Posterior vena cava (tissue), 2 donors: ENCODE measurements at places on chromosomes 2 and 18. TPM values are rescaled to one million over a fixed set of nuclear protein-coding genes. Genes with fewer than 3 reads are reported as not detected.

DNA sequence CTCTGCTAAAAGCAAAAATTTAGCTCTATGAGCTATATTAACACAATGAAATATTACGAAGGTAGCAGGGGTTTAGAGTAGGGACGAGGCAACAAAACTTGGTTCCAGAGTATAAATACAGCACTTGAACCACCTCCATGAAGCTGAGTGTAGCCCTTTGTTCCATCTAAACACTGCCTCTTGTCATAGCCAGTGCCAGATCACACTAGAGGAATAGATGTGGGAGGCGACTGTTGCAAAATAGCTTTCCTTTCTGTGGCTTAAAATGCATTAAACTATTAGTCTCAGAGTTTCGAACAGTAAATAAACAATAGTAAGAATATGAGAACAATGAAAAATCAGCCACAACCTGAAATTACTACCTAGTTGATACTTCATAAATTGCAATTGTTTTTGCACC, 29.8 kb downstream of the PIEZO2 start:
- DNase-seq: no peak

- no peak for DNase-seq
Observed at GRCh38 chr2:19178175-19178574, 180.2 kb downstream of the OSR1 start.

DNA sequence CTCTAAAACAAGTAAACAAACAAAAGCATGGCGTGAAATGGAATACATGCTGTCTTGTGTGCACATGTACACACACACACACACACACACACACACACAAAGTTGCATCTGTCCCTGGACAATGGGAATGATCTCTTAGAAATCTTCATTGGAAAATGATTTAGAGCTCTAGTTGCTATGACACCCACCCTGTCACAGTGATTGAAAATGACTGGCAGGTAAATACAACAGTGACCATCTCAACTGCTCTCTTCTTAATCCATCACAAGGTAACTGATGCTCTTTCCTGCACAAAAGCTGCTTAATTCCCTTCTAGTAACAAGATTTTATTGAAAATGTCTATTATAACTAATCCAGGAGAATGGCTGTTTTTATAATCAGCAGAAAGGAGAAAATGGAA, 1011.7 kb upstream of the GYPC start:
- no peak for DNase-seq

Gene RAB6C
- not detected for total RNA-seq

Gene GREB1L
- 1.0 TPM for total RNA-seq

Gene MOGAT1
- not detected for total RNA-seq
